ENCODE measurements at places on chromosomes 3 and 15. TPM values are rescaled to one million over a fixed set of nuclear protein-coding genes. Genes with fewer than 3 reads are reported as not detected.

DNA sequence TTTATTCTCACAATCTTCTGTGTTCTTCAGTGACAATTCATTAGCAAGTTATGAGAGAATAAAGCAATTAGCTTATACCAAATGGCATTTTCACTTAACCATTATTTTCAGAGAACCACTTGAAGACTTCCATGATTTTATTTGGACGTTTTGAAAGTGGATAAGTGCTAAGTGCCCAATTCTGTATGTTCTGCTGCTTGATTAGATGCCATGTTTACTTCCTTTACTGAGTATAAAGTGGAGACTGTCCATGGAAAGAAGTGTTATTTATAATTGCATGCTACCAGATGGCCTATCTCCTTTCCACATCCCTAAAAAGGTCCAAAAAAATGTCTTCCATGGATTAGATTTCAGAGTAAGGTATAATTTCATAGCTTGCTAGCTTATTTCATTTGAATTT is 69.6 kb downstream of the SUMF1 start:
- DNase-seq: no peak

DNA sequence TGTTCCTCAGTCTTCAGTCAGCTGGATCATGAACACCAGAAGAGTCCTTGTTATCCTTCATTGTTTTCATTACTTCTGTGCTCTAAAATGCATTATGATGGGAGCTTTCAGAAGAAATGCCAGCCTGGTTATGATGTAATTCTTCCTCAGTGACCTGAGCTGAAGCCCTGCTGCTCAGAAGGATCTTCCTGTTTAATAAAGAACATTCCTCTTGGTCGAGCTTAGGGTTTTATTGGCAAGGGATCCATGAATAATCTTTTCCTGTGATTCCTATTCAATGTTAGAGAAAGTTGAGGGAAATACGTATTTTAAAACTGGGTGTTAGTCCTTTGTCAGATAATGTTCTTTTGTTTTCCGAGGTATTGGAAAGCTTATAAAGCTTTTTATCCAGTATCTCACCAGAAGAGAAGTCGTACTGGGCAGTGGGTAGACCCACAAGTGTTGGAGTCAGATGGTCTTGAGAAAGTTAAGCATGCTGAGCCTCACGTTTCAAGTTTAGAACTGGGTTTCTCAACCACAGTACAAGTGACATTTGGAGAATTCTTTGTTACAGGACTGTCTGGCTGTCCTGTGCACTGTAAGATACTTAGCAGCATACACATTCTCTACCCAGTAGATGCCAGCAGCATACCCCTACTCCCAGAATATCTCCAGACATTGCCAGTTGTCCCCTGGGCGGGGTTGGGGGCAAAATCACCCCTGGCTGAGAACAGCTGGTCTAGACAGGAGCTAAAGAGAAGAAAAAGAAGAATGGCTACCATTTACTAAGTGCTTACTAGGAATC is 212.3 kb upstream of the BHLHE40 start:
- no peak for DNase-seq

- DNase-seq: no peak
Observed at GRCh38 chr3:134029734-134030378, at the start of gene SLCO2A1. TSS of gene SLCO2A1 (minus strand) at chr3:134029925. CDS start at chr3:134029802, 123 bp downstream.

The TM4SF4 gene
- 0.69 TPM for total RNA-seq

The DGKG gene
- 20.6 TPM for total RNA-seq

The GPR156 gene
- total RNA-seq: 2.1 TPM

The ULK3 gene
- 35.8 TPM for total RNA-seq

DNA sequence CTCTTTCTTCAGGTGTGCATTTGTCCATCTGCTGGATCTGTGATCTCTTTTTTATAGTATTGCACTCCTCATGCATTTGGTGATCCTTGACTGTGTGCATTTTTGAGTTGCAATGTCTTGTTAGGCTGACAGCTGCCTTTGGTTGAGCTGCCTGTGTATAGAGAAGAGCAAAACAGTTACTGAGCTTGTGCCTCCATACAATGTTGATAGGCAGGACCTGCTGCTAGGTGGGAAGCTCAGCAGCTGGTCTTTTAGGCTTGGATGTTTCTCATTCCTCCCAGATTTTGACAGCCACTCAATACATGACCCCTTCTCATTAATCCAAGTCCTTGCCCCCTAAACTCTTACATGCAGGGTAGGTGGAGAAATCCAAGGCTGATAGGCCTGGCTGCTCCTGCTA is 74.8 kb upstream of the PIAS1 start:
- no peak for DNase-seq

- no peak for DNase-seq
Observed at GRCh38 chr3:64019879-64020278, 3.4 kb downstream of the PSMD6 start.

The LMOD3 gene
- total RNA-seq: 0.28 TPM

DNA sequence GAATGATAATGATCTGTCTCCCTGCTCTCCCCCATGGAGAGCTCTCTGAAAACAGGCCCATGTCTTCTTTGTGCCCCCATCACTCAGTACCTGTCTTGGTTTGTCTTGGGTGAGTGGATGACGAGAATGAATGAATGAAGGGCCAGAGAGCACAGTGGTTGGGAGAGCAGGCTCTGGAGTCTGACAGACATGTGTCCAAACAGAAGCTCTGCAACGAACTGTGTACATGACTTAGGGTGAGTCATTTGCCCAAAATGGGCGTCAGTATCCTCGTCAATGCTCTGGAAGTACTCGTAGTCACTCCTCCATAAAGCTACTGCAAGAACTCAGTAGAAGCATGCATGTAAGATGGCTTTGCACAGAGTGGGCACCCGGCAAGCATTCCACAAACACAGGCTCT is 170.2 kb upstream of the TLE3 start:
- no peak for DNase-seq

GRCh38 chr15:64426845-64427465 is 33.4 kb upstream of the ZNF609 start:
- peak; percentile 88 for DNase-seq

DNA sequence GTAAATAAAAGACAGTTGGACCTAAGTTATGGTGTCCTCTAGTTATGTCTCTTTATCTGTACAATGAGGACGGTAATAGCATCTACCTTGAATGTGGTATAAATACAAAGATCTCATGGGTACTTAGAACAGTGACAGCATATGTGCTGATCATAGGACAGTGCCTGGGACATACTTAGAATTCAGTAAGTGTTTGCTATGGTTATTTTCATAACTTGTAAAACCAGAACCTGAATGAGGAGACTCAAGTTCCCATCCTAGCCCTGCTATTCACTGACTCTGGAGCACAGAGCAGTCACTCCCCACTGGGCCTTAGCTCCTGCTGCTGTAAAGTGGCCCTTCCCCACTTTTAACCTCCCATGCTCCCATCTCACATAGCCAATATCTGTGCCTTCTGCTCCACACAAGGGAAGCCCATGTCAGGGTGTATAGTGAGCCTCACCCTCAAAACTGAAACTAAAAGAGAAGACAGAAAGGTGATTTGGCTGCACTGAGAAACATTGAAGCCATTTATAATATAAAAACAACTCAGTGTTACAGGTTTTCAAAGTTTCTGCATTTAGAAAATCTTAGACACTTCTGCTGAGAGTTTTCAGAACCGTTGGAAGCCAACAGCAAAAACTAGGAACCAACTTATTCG is 225.4 kb upstream of the UBE2E2 start:
- DNase-seq: no peak

DNA sequence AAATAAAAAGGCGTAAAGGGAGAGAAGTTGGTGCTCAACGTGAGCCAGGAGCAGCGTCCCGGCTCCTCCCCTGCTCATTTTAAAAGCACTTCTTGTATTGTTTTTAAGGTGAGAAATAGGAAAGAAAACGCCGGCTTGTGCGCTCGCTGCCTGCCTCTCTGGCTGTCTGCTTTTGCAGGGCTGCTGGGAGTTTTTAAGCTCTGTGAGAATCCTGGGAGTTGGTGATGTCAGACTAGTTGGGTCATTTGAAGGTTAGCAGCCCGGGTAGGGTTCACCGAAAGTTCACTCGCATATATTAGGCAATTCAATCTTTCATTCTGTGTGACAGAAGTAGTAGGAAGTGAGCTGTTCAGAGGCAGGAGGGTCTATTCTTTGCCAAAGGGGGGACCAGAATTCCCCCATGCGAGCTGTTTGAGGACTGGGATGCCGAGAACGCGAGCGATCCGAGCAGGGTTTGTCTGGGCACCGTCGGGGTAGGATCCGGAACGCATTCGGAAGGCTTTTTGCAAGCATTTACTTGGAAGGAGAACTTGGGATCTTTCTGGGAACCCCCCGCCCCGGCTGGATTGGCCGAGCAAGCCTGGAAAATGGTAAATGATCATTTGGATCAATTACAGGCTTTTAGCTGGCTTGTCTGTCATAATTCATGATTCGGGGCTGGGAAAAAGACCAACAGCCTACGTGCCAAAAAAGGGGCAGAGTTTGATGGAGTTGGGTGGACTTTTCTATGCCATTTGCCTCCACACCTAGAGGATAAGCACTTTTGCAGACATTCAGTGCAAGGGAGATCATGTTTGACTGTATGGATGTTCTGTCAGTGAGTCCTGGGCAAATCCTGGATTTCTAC is at the start of gene RARB:
Gene RARB, plus strand, starts transcription at position 322 of the 847 bp plus-strand sequence. Its CDS starts 469 bp downstream, at position 791.
- DNase-seq: peak; percentile 70

DNA sequence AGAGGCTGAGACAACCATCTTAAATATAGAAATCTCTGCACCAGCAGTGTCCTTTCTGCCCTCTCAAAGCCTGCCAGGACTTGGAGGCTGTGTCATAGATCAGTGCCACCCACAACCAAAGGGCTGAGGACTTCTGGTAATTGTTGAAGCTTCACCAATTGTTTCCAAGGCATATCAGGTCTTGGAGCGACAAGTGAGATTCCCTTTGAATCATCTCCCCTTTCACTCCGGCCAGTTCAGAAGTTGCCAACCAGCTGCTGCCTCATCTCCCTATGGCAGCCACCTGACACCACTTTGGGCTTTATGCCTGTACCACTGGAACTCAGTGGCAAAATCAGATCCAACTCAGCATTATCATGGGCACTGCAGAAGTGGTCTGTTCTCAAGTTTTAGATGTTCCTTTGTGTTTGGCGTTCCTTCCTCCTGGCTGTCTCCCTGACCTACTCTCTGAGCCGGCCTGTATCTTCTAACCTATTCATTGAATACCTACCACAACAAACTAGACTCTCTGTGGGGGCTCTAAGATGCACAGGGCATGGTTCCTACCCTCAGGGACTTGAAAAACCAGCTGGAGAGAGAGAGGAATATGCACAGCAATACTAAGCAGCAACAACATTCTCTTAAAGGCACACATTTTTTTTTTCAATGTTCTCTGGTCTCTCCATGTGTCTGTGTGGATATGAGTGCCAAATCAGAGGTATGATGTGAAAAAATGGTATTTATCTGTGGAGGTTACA is 90.8 kb upstream of the PFN2 start:
- DNase-seq: no peak

The CFAP92 gene
- 1.1 TPM for total RNA-seq

GRCh38 chr15:96365781-96366525 is 35.5 kb downstream of the NR2F2 start:
- DNase-seq: no peak

GRCh38 chr3:167406876-167407492 is 26.9 kb upstream of the ZBBX start:
- DNase-seq: peak; percentile 91

DNA sequence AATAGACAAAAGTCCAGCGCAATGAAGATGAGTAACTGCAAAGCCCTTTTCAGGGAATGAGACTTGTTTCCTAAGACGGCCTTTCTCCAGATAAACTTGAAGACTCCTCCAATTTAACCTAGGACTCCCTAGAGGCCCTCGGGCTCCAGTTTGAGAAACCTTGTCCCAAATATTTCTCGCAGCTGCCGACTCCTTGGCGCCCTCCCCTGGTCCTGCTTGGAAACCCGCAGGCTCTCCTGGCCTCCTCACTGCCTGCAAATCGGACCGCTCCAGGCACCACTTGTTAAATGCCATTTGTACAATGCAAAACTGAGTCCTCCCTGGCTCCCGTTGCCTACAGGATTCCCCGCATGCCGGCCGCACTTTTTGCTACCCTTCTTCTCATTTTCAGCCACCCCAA is 36.8 kb downstream of the MUC4 start:
- peak; percentile 10 for DNase-seq

DNA sequence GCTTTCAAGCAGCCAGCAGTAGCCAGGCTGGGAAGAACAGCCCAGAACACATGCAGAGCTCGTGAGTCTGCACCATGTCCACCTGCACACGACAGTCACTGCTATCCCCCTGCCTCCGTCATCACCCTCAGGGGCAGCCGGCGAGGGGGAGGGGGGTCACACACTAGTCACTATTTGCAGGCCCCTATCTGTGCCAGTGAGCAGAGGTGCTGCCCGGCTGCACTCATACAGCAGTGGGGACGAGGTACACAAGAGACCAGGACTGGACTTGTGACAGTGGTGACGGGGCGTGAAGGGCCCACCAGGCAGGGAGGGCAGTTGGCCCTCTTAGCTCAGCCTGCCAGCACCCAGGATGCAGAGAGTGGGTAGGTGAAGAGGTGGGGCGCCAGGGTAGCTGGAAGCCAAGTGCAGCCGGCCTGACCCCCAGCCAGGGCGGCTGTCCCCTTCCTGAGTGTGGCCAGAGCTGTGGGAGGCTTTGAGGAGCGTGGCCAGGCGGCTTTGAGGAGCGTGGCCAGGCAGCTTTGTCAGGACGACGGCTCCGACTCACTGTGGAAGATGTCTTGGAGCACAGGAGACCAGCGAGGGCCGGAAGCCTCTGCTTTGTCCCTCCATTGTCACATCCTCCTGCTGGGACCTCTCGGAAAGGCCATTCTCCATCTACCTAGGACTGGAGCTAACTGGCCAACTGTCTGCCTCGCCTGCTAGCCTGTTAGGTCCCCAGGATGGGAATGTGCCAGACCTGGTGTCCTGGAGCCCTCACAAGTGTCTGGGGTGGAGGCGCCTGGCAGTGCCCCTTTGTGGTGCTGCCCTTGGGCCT is 52.1 kb upstream of the FGD5 start:
- DNase-seq: no peak

GRCh38 chr3:5019411-5020241 is 40.4 kb downstream of the BHLHE40 start:
- no peak for DNase-seq

The SMCO1 gene
- total RNA-seq: not detected

The SLCO2A1 gene
- 3.7 TPM for total RNA-seq

GRCh38 chr3:193599393-193599792 is 6.4 kb downstream of the OPA1 start:
- DNase-seq: no peak

DNA sequence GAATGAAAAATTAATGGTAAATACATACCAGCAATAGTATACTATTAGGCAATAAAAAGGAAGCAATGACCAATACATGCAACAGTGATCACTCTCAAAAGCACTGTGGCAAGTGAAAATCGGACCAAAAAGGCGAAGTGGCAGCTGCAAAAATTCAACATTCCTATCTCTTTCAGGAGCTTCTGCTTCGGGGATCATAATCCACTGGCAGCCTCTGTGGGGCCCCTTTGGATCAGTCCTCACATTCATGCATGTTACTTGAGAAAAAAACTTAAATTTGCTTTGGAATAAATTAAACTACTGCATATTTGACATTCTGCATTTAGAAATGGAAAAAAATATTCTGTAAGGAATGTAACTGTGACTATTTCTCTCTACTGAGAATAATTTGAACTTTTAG is 425.6 kb downstream of the NR2F2 start:
- no peak for DNase-seq

DNA sequence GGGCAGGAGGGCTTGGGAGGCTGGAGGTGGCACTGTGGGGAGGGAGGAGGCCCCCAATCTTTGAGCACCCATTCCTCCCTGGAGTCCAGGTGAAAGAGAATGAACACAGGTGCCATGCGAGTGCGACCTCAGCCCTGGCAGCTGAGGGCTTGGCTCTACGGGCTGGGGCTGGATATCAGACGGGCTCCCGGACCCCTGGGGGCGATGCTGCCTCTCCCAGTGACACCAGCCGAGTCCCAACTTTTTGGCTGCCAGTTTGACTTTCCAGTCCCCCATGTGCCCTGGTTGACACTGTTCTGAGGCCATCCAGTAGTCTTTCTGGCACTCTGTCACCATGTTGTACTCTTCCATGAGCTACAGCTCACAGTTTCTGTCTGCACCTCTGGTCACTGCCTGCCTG is 1.2 kb downstream of the VILL start:
- no peak for DNase-seq
